IPS DF 6.9 (cell line): ENCODE measurements at places on chromosomes 5 and 9.
A peak's percentile ranks its signal among the peaks of the same experiment; 100 is the strongest.

- H3K27me3 ChIP-seq = no peaks in the 10 kb centered on the region
- H3K36me3 ChIP-seq = no peaks in the 10 kb centered on the region
- H3K4me1 ChIP-seq = no peaks in the 10 kb centered on the region
- no peak overlapping the region for H3K27ac ChIP-seq
- no peak for DNase-seq
Measured at GRCh38 chr5:121915765-121916164, 46.0 kb upstream of the SRFBP1 start.

DNA sequence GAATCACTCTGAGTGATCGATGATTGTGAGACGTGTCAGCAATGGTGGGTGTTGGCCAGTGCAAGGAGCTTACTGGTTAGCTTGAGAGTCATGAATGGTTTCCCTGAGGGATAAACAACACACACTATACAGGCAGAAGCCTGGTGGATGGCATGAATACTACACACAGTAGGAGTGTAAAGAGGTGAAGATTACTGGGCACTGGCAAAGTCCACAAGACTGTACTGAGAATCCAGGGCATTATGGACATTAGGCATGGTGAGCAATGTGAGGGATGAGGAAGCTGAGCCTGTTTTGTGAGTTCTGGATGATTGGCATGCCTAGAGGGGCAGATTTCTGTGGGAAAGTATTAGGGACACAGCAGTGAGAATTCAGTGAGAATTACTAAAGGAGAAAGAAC lies 71.3 kb downstream of the KDM4C start:
- no peaks in the 10 kb centered on the region for H3K27me3 ChIP-seq
- no peak overlapping the region for H3K27ac ChIP-seq
- H3K4me3 ChIP-seq = no peak overlapping the region
- DNase-seq = no peak

- H3K27ac ChIP-seq = no peak overlapping the region
- peaks cover 1% of the 10 kb centered on the region; the same call in 1 of the 2 replicates for H3K4me1 ChIP-seq
- no peaks in the 10 kb centered on the region for H3K27me3 ChIP-seq
- H3K36me3 ChIP-seq = no peaks in the 10 kb centered on the region; the same call in 1 of the 2 replicates
- peak; percentile 94 for DNase-seq
- H3K4me3 ChIP-seq = no peak overlapping the region
Measured at GRCh38 chr9:128733256-128733655, 9.3 kb upstream of the ZDHHC12 start.

GRCh38 chr5:10866913-10867312 lies 105.9 kb upstream of the DAP start:
- no peak overlapping the region for H3K27ac ChIP-seq
- no peak overlapping the region for H3K4me3 ChIP-seq
- H3K36me3 ChIP-seq = no peaks in the 10 kb centered on the region
- H3K27me3 ChIP-seq = no peaks in the 10 kb centered on the region
- DNase-seq = no peak

- H3K27me3 ChIP-seq = no peaks in the 10 kb centered on the region
- H3K27ac ChIP-seq = no peak overlapping the region
- no peaks in the 10 kb centered on the region for H3K4me1 ChIP-seq
- H3K36me3 ChIP-seq = no peaks in the 10 kb centered on the region
- H3K4me3 ChIP-seq = no peak overlapping the region
Measured at GRCh38 chr9:90102292-90102901, 497.6 kb downstream of the GADD45G start.

DNA sequence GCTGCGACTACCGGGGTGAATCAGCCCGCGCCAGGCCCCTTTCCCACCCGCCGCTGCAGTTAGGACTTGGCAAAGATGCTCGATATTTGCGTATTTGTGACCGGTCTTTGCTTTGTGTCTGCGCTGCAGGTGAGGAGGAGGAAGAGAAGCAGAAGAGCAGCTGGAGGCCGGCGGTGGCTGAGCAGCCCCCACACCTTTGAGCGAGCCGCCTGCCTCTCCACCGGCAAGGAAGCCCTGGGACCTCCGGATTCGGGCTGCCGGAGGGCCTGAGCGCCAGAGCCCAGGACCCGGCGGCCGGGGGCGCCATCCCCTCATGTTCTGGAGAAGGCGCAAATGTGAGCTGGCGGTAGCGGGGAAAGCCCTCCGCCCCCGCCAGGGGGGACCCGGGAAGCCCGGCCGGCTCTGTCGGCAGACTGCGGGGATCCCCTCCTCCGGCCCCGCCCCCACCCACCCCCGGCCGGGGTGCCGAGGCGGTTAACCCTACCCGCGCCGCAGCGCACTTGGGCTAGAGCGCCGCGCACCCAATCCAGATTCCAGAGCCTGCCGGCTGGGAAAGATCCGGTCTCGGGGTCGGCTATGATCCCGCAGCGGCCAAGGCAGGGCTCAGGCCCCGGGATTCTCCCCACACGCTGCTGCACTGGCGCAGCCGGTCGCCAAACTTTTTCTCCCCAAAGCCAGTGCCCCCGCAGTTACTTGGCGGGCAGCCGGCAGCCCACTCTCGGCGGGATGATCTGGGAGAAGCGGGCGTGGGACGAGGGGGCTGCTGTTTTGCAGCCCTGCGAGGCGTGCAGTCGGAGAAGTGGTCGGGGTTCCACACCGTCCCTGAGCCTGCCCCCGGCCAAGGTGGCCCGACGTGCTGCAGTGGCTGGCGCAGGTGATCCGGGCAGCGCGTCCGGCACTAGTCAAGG lies 800 bp upstream of the KCNN2 start:
- no peak overlapping the region for H3K27ac ChIP-seq
- H3K4me3 ChIP-seq = peak overlapping the region; percentile 72
- DNase-seq = no peak
- no peaks in the 10 kb centered on the region; the same call in 1 of the 2 replicates for H3K27me3 ChIP-seq
- no peaks in the 10 kb centered on the region for H3K4me1 ChIP-seq

GRCh38 chr9:80649001-80649420 lies 1040.3 kb downstream of the TLE1 start:
- no peak overlapping the region for H3K4me3 ChIP-seq
- DNase-seq = no peak
- H3K36me3 ChIP-seq = no peaks in the 10 kb centered on the region
- no peak overlapping the region for H3K27ac ChIP-seq

- peaks cover 4% of the 10 kb centered on the region for H3K4me1 ChIP-seq
- no peak for DNase-seq
- H3K36me3 ChIP-seq = peaks cover 10% of the 10 kb centered on the region; the same call in 1 of the 2 replicates
- no peaks in the 10 kb centered on the region for H3K27me3 ChIP-seq
- H3K4me3 ChIP-seq = no peak overlapping the region
- no peak overlapping the region for H3K27ac ChIP-seq
Measured at GRCh38 chr9:130236436-130236985, 29.0 kb upstream of the HMCN2 start.

DNA sequence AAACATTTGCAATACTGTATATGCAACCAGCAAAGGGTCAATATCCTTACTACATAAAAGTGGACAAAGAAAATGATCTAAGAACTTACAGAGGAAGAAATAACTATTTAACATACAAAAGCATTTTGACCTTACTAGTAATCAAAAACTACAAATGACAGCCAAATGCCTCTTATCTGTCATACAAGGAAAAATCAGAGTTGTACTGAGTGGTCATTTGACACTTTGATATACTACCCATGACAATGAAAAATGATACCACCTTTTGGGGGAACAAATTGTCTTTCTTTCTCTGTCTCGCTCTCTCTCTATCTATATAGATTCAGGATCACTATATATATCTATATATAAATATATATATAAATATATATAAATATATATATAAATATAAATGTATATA lies 50.4 kb upstream of the ZSWIM6 start:
- no peaks in the 10 kb centered on the region for H3K4me1 ChIP-seq
- no peak overlapping the region for H3K27ac ChIP-seq
- no peak overlapping the region for H3K4me3 ChIP-seq
- no peaks in the 10 kb centered on the region for H3K36me3 ChIP-seq
- DNase-seq = no peak

GRCh38 chr5:157273131-157273556 lies 7.2 kb downstream of the CYFIP2 start:
- H3K4me3 ChIP-seq = no peak overlapping the region
- no peaks in the 10 kb centered on the region for H3K36me3 ChIP-seq
- DNase-seq = no peak
- no peaks in the 10 kb centered on the region for H3K27me3 ChIP-seq
- peaks cover 3% of the 10 kb centered on the region; the same call in 1 of the 2 replicates for H3K4me1 ChIP-seq

- DNase-seq = no peak
- no peak overlapping the region for H3K27ac ChIP-seq
- no peaks in the 10 kb centered on the region for H3K4me1 ChIP-seq
- H3K27me3 ChIP-seq = no peaks in the 10 kb centered on the region
- no peak overlapping the region for H3K4me3 ChIP-seq
Measured at GRCh38 chr5:53713978-53714666, 153.7 kb downstream of the NDUFS4 start.

- no peak for DNase-seq
- H3K4me3 ChIP-seq = no peak overlapping the region
- no peaks in the 10 kb centered on the region for H3K36me3 ChIP-seq
- H3K27me3 ChIP-seq = no peaks in the 10 kb centered on the region
Measured at GRCh38 chr9:6426117-6426516, 13.1 kb downstream of the UHRF2 start.

DNA sequence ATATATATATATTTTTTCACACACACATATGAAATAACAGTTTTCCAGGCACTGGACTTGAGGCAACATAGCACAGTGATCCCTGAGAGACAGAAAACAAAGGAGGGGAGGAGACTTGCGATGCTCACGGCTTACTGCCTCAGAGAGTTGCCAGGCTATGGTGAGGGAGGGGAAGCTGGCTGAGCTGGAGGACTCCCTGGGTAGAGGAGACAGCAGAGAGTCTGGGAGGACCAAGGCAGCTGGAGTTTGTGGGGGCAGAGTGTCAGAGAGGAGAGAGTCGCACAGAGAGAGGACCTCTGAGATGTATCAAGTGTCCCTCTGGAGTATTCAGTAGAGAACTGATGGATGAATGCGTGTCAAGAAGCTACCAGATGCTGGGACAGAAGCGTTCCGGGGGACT lies 23.1 kb upstream of the QSOX2 start:
- no peaks in the 10 kb centered on the region; the same call in 1 of the 2 replicates for H3K4me1 ChIP-seq
- no peak for DNase-seq
- no peak overlapping the region for H3K4me3 ChIP-seq
- H3K27me3 ChIP-seq = no peaks in the 10 kb centered on the region

DNA sequence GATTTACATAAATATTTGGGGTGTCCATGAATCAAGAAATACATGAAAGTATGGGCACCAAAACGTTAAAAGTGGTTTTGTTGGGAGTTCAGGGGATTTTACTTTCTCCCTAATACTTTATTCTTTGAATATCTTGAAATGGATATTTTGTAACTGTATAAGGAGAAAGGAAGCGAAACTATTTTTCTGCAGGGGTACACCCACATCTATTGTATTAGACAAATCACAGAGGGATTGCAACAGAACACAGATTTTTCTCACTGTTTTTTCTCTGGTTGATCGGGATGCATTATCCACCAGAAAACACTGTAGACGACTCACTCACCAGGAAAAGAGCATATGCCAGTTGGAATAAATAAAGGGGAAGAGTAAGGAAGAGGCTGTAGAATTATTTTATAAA lies 1.2 kb upstream of the RABGAP1 start:
- no peak overlapping the region for H3K27ac ChIP-seq
- no peaks in the 10 kb centered on the region for H3K4me1 ChIP-seq
- DNase-seq = no peak
- H3K27me3 ChIP-seq = no peaks in the 10 kb centered on the region

- no peaks in the 10 kb centered on the region for H3K4me1 ChIP-seq
- no peak overlapping the region for H3K4me3 ChIP-seq
- no peaks in the 10 kb centered on the region for H3K36me3 ChIP-seq
- no peak overlapping the region for H3K27ac ChIP-seq
- DNase-seq = no peak
Measured at GRCh38 chr5:10964806-10965205, 203.8 kb upstream of the DAP start.

DNA sequence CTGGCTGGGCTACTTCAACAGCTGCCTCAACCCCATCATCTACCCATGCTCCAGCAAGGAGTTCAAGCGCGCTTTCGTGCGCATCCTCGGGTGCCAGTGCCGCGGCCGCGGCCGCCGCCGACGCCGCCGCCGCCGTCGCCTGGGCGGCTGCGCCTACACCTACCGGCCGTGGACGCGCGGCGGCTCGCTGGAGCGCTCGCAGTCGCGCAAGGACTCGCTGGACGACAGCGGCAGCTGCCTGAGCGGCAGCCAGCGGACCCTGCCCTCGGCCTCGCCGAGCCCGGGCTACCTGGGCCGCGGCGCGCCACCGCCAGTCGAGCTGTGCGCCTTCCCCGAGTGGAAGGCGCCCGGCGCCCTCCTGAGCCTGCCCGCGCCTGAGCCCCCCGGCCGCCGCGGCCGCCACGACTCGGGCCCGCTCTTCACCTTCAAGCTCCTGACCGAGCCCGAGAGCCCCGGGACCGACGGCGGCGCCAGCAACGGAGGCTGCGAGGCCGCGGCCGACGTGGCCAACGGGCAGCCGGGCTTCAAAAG lies 36.9 kb upstream of the TTC1 start:
- H3K36me3 ChIP-seq = no peaks in the 10 kb centered on the region
- DNase-seq = no peak
- no peak overlapping the region for H3K27ac ChIP-seq
- peaks cover 2% of the 10 kb centered on the region; the same call in 1 of the 2 replicates for H3K4me1 ChIP-seq
- peak overlapping the region; percentile 51; the same call in 1 of the 2 replicates for H3K4me3 ChIP-seq
- peaks cover 21% of the 10 kb centered on the region for H3K27me3 ChIP-seq

DNA sequence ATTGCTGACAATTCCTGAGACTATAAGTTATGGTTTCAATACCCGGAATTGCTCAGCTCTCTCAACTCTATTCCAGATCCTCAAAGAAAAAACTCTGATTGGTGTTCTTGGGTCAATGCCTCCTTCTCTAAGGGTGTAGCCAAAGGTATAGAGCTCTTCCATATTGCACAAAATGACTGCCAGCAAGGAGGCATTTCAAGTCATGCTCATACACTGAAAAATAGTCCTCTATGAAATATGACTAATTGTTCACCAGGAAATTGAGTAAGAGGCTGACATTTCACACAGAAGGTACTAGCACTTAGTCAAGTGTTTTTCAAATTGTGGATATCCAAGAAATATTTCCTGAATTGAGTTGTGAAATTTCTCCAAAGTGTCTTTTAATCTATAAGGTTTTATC lies 111.1 kb upstream of the KLF9 start:
- no peak overlapping the region for H3K4me3 ChIP-seq
- H3K27ac ChIP-seq = no peak overlapping the region
- no peak for DNase-seq
- H3K4me1 ChIP-seq = no peaks in the 10 kb centered on the region
- no peaks in the 10 kb centered on the region for H3K36me3 ChIP-seq

GRCh38 chr9:113590991-113591898 lies 127.7 kb downstream of the RGS3 start:
- no peak overlapping the region for H3K4me3 ChIP-seq
- no peaks in the 10 kb centered on the region for H3K27me3 ChIP-seq
- DNase-seq = peak; percentile 66
- no peak overlapping the region for H3K27ac ChIP-seq
- H3K36me3 ChIP-seq = no peaks in the 10 kb centered on the region
- peaks cover 3% of the 10 kb centered on the region; the same call in 1 of the 2 replicates for H3K4me1 ChIP-seq
